ENCODE measurements at places on chromosomes 12 and 14.

GRCh38 chr12:5521456-5522325 is 89.8 kb downstream of the NTF3 start:
- no peak for DNase-seq

- DNase-seq: no peak
Observed at GRCh38 chr12:23041774-23042173, 416.8 kb downstream of the ETNK1 start.

- DNase-seq: no peak
Observed at GRCh38 chr12:42270596-42270995, 32.5 kb upstream of the YAF2 start.

DNA sequence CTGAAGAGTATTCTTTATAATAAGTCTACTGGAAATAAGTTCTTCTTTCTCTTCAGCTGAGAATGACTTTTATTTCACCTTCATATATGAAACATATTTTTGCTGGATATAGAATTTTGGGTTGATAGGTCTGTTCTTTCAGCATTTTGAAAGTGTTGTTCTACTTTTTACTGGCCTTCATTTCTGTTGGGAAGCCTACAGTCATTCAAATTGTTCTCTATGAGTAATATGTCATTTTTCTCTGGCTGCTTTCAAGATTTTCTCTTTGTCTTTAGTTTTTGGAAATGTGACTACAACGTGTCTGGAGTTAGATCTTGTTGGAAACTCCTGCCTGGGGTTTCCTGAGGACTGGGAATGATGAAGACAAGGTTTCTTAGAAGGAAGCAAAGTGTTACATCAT is 10.0 kb downstream of the FGFR1OP2 start:
- no peak for DNase-seq

DNA sequence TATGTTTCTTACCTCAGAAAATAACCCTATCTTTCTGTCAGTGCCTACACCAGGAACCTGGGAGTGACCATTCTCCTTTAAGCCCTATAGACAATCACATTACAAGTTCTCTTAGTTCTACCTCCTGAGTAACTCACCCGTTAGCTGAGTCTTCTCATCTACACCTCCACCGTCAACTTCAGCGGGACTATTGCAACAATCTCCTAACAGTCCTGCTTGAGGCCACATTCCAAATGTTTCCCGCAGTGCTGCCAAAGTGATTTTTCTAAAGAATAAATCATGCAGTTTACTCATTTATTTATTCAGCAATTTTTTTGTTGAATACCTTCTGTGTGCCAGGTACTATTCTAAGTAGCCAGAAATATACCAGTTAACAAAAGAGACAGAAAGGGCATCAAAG is 285.0 kb upstream of the GRIP1 start:
- no peak for DNase-seq

GRCh38 chr14:34038358-34039057 is 87.6 kb upstream of the EGLN3 start:
- no peak for DNase-seq

DNA sequence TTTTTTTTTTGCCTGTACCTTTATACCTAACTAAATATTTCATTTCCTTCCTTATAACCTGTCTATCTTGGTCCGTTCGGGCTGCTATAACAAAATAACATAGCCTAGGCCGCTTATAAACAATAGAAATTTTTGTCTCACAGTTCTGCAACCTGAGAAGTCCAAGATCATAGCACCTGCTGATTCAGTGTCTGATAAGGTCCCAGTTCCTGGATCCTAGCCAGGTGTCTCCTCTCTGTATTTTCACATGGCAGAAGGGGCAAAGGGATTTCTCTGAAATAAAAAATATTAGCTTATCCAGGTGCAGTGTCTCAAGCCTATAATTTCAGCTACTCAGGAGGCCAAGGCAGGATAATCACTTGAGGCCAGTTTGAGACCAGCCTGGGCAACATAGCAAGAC is 1046.6 kb upstream of the USP15 start:
- DNase-seq: no peak

- no peak for DNase-seq
Observed at GRCh38 chr14:101075801-101076413, 172.4 kb upstream of the RTL1 start.

GRCh38 chr12:100720016-100720654 is 74.4 kb upstream of the ANO4 start:
- DNase-seq: no peak

- DNase-seq: no peak
Observed at GRCh38 chr12:113237748-113238147, 16.5 kb downstream of the TPCN1 start.

- DNase-seq: no peak
Observed at GRCh38 chr14:69493791-69494190, 9.3 kb downstream of the PLEKHD1 start.

GRCh38 chr12:132886529-132887477 is 602 bp downstream of the CHFR start:
- DNase-seq: peak; percentile 43

GRCh38 chr12:104480012-104480411 is 23.3 kb downstream of the CHST11 start:
- DNase-seq: no peak

GRCh38 chr12:1911598-1912575 is 6.6 kb downstream of the CACNA2D4 start:
- DNase-seq: no peak

GRCh38 chr14:55000381-55000780 is 26.5 kb downstream of the WDHD1 start:
- DNase-seq: no peak

DNA sequence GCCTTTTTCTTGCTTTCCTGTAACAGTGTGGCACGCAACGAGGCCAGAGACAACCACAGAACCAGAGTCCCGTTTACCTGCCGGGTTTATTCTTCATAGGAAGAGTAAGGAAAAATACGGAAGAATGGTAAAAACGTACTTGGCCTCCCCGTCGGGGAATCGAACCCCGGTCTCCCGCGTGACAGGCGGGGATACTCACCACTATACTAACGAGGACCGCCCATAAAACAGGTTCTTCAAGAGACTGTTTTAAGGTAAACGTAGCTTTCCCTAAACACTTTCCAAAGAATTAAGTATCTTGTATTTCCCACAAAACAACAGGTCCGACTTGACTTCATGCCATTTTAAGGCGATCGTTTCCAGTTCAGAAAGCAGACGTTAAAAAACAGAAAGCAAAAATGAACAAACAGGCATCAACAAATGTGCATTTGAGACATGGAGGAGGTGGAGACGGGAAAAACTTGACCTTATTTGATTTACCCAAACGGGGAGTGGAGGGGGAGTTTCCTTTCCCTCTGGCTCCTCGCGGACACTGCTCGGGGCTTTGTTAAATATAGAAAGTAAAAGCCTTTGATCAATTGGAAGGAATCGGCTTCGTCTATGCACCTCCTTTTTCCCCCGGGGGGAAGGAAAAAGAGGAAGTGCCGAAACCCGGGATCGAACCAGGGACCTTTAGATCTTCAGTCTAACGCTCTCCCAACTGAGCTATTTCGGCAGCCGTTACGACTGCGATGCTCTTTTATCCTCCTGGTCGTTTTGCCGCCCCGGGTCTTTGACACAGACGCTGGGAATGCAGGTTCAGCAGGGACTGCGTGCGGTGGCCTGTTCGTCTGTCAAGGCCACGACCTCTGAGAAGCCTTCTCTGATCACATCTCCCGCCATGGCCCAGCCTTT is 13.0 kb upstream of the UBC start:
- peak; percentile 87 for DNase-seq

DNA sequence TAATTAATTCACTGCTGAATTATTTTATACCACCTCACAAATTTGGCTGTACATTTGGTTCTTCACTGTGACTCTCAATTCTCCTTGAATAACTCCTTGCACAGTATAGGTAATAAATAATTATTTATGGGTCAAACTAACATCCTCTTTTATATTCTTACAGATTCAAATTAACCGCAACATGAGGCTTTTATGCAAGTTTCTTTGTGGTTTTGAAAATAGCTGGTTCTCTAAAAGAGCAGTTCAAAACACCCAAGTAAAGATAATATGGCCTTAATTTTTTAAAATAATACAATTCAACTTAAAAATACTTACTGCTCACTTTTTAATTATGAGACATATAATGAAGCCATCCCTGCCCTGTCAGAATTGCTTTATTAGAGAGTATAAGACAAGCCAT is 12.9 kb upstream of the TRIM9 start:
- DNase-seq: no peak

DNA sequence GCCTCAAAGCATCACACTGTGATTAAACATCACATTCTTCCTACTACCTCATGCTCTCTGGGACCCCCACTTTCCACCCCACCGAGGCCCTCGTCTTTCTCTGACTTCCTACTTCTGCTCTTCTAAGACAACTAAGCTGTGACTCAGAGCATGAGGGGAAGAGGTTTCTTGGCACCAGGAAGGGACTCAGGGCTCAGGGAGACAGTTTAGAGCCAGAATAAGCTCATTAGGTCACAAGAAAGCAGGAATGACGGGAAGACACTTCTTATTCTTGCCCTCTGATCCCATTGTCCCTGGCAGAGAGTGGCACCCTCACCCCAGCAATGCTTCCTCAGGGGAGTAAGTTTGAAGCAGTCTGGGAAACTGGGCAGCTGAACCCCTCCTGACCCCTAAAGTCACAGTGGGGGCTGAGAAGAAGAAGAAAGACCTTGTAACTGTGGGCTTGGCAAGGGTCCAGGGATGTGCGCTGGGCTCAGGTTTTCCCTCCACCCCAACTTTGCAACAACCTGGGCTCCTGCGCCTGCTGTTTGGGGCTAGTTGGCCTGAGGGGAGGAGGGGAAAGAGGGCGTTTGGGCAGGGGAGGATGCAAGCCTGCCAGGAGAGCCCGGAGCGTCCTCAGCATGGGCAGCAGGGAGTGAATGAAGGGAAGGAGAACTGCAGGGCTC is 64.6 kb upstream of the ACTN1 start:
- no peak for DNase-seq

DNA sequence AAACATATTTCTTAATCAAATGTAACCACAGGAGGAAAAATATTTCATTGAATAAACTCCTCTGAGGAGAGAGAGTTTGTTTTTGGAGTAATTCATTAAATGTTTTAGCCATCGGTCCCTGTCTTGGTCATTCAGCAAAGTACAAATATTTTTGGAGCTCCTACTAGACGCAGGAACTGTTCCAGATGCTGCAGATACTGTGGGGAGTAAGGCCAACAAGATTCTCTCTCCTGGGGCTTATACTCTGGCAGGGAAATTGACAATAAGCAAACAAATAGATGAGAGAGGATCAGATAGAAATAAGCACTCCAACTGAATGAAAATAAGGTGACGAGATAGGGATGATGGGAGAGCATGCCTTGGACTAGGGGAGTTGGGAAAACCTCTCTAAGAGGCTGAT is 264.1 kb downstream of the TTC8 start:
- no peak for DNase-seq

GRCh38 chr12:124560146-124560890 is 7.1 kb downstream of the NCOR2 start:
- DNase-seq: no peak

GRCh38 chr12:106089935-106090334 is 48.8 kb downstream of the NUAK1 start:
- DNase-seq: no peak

DNA sequence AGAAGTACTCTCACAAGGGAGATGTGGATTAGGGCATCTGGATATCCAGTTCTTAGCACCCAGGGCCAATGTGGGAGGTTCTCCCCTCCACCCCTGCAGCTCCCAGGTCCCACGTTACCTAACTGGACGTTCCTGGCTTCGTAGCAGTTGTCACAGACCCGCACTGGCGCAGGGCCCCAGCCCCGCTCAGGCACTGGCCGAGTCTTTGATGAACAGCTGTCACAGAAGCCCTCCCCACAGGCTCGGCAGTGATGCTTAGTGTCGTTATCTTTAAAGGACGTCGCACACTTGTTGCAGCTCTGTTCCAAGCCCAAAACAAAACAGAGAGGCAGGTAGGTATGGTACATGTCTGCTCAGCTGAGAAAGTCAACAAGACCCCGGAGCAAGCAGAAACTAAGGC is 48.4 kb downstream of the DCAF4 start:
- DNase-seq: no peak

GRCh38 chr12:48972213-48972951 is 847 bp upstream of the WNT10B start:
- DNase-seq: no peak

GRCh38 chr12:25655702-25656101 is 102.6 kb upstream of the LMNTD1 start:
- no peak for DNase-seq

DNA sequence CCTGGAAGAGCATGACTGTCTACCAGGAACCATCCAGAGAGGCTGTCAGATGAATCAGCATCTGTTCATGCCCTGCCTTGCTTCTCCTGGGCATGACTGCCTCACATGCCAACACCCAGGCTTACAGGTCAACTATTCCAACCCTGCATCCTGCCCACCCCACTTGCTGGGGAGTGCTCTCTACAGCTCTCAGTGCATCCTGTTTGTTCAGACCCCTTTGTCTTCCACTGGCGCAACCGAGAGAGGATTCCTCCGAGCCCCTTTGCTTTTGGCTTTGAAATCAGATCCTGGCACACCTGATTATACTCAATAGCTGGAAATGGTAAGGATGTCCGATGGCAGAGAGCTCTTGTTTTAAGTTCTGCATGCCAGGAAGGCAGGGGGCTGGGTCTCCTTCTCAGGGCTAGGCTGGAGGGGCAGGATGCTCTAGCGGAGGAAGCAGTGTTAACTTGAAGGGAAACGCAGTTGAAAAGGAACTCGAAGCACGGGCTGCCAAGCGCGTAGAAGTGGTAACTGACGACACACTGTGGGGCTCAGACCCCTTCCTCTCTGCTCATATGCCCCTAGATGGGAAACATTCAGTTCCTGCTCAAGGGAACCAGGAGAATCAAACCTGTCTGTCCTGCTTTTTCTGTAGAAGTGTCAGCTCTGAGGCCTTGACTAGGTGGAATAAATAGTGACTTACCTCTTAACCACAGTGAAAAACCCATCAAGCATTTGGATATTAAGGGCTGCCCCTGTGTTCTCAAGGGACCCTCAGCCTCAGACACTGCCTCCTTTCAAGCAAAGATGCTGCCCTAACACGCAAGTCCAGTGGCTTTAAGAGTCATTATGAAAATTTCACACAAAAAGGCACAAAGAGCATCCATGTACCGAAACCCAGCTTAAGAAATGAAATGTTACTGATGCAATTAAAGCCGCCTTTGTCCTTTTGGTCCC is 297.5 kb downstream of the ZFP36L1 start:
- peak; percentile 69 for DNase-seq

DNA sequence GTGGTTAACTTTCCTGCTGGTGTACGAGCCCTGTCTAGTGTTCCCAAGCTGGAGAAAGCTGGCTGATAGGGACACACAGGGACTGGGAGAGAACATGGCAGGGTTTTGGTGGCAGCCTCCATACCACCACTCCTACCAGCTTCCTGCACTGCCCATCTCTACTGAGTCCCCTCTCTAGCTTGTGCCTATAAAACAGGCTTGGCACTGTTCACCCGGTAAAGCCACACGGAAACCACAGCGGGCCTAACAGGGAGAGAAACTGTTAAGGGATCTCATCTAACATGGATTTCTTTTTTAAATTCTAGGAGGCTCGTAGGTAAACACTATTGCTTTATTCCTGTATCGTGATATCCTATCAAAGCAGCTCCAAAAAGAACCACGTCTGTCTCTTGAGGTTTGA is 204.7 kb downstream of the TTC7B start:
- DNase-seq: no peak

- DNase-seq: no peak
Observed at GRCh38 chr14:93792391-93792790, 4.1 kb upstream of the PRIMA1 start.

Data from endothelial cell (in vitro differentiated cells).